Endodermal cell (in vitro differentiated cells): ENCODE measurements at places on chromosomes 11 and 22. TPM values are rescaled to one million over a fixed set of nuclear protein-coding genes. Genes with fewer than 3 reads are reported as not detected.
A peak's percentile ranks its signal among the peaks of the same experiment; 100 is the strongest.

- no peaks in the 10 kb centered on the region for H3K36me3 ChIP-seq
- no peaks in the 10 kb centered on the region for H3K4me1 ChIP-seq
- no peak overlapping the region for H3K27ac ChIP-seq
- H3K27me3 ChIP-seq = no peaks in the 10 kb centered on the region
- no peak for DNase-seq
These were observed 23.0 kb downstream of the SERPING1 start for GRCh38 chr11:57620467-57620866.

DNA sequence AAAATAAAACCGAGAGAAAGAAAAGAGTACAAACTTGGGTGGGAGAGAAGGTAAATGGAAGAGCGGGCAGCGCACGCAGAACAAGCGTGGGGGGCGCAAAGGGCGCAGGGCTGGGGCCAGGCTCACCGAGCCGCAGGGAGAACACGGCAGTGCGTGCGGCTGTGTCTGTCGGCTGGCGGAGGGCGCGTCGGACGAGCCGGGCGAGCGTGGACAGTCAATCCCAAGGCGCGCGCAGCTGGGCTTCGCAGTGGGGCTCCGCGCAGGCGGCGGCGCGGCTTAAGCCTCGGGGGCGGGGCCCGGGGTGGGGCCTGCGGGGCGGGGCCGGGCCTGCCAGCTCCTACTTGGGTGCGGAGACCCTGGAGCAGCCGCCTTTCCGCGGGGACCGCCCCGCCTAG, at the start of gene UCP2:
UCP2 (minus strand) TSS at position 249 of the 395 bp plus-strand sequence. CDS start 4,465 bp downstream, outside the sequence.
- no peaks in the 10 kb centered on the region for H3K27me3 ChIP-seq
- peak; percentile 92 for DNase-seq
- peaks cover 35% of the 10 kb centered on the region for H3K36me3 ChIP-seq

- no peaks in the 10 kb centered on the region for H3K4me1 ChIP-seq
- no peaks in the 10 kb centered on the region for H3K36me3 ChIP-seq
- no peak for DNase-seq
- H3K27me3 ChIP-seq = no peaks in the 10 kb centered on the region
These were observed 631.4 kb upstream of the LUZP2 start for GRCh38 chr11:23865341-23865975.

DNA sequence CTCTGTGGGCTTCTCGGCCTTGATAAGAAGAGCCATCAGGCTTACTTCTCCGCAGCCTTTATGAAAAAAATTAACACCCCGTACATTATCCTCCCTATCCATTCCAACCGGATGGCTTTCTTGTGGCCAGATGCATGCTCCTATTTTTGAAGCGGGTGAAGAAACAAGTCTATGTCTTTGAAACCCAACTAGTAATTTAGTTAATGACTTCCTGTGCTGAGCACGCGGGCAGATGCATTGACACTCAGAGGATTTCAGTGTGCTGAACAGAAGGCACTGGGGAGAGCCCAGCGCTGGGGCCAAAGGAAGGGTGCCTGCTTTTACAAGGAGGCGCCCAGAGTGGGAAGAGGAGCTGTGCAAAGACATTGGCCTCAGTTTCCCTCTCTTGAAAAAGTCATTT, 53.3 kb downstream of the ARHGAP8 start:
- H3K4me3 ChIP-seq = no peak overlapping the region
- no peaks in the 10 kb centered on the region for H3K4me1 ChIP-seq
- no peaks in the 10 kb centered on the region for H3K36me3 ChIP-seq
- no peak for DNase-seq
- H3K27ac ChIP-seq = no peak overlapping the region

DNA sequence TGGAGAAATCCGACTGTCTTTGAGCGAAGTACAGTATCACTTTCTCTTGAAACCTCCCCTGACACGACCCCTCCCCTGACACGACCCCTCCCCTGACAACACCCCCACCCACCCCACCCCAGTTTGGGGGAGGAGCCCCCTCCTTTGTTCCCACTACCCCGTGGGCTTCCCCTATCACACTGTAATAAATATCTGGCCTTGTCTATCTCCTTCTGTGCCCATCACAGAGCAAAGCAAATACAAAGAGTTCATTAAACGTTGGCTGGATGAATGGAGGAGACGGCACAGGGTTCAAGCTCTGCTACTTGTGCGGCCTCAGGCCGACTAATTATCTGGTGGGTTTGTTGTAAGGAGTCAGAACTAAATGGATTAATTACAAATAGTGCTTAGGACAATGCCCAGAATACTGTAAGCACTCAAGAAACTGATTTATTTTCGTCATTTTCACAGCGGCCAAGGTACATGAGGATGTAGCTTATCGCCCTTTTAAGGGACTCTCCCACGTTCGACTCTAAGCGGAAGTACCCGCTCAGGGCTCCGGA, 628 bp upstream of the GGA1 start:
- peak overlapping the region; percentile 99 for H3K27ac ChIP-seq
- peak overlapping the region; percentile 98 for H3K4me3 ChIP-seq
- no peaks in the 10 kb centered on the region for H3K4me1 ChIP-seq
- H3K27me3 ChIP-seq = no peaks in the 10 kb centered on the region

GRCh38 chr11:65834202-65834601, 439 bp downstream of the SNX32 start:
- H3K4me3 ChIP-seq = peak overlapping the region; percentile 79
- H3K27me3 ChIP-seq = peaks cover 11% of the 10 kb centered on the region
- no peak overlapping the region for H3K27ac ChIP-seq
- no peaks in the 10 kb centered on the region for H3K36me3 ChIP-seq

DNA sequence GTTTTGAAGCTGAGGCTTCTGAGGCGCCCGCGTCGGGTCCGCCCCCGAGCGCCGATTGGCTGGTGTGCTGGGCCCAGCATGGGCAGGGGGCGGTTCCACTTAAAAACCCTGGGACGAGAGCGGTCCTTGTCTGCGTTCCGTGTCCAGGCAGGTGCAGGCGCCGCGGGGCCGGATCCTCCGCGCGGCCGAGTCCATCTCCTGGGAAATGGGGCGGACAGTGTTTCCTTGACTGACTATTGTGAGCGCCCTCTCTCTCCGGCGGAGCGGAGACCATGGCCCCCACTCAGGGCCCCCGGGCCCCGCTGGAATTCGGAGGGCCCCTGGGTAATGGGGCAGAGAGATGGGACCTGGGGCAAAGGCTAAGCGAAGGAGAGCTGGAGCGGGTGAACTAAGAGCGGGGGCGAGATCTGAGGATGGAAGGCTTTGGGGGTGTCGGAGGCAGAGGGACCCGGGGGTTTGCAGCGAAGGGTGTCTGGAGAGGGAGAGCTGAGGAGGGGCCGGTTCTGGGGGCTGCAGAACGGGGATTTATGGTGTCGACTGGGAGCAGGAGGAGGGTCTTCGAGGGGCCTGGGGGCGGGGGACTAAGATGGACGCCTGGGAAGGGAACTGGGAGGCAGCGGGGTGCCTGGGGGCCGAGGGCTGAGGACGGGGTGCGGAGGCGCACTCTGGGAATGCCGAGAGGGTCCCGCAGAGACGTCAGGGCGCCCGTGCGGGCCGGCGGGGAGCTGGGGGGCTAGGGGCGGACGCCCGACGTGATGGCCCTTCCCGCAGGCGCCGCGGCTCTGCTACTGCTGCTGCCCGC, at the start of gene TM7SF2:
TM7SF2 (plus strand) TSS at position 129 of the 802 bp plus-strand sequence; CDS start at position 273, 144 bp downstream.
- H3K4me1 ChIP-seq = peaks cover 8% of the 10 kb centered on the region
- peak; percentile 98 for DNase-seq
- peak within 1 kb of the TSS; percentile 87 for H3K4me3 ChIP-seq
- H3K27me3 ChIP-seq = no peaks in the 10 kb centered on the region
- peaks cover 28% of the 10 kb centered on the region for H3K36me3 ChIP-seq

DNA sequence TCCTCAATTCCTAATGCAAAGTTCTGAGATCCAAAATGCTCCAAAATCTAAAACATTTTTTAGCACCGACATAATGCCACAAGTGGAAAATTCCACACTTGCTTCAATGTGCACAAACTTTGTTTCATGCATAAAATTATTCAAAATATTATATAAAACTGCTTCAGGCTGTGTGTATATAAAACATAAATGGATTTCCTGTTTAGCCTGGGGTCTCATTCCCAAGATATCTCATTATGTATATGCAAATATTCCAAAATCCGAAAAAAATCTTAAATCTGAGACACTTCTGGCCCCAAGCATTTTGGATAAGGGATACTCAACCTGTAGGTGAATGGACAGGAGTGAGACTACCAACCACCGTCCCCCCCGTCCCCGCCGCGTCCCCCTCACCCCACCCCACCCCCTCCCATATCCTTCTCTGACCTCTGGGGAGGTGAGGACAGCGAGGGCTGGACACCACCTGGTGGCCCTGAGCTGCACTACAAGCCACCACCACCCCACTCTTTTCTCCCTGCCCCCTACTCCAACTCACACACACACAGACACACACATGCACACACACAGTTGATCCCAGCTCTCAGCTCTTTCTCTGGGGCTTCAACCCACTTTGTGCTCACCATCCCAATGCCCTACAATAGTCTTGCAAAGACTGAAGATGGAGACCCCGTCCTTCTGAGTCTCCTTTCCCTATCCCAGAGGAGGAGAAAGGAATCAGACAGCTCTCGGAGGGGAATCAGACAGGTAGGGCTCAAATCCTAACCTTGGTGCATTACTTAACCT, 101.0 kb downstream of the PDE2A start:
- no peak overlapping the region for H3K4me3 ChIP-seq
- H3K27ac ChIP-seq = no peak overlapping the region
- DNase-seq = peak; percentile 87
- H3K36me3 ChIP-seq = no peaks in the 10 kb centered on the region
- H3K4me1 ChIP-seq = peaks cover 3% of the 10 kb centered on the region

DNA sequence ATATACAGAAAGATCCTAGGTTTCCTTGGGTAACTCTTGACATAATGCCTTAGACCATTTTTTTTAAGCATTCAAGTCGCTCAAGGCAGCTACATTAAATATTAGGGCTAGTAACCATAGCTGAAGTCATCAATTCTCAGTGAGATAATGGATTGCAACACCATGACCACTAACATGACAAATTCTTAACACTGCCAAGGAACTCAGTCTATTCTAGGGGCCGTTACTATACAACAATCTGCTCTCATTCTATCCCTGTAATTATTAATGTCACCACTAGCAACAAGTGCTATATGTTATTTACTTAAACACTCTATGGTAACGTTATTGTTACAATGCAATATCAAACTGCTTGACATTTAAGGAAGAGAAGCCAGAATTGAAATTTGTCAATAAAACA, 3.2 kb upstream of the STK33 start:
- peaks cover 16% of the 10 kb centered on the region for H3K4me1 ChIP-seq
- no peak overlapping the region for H3K4me3 ChIP-seq
- H3K27ac ChIP-seq = no peak overlapping the region
- no peaks in the 10 kb centered on the region for H3K36me3 ChIP-seq
- no peaks in the 10 kb centered on the region for H3K27me3 ChIP-seq
- no peak for DNase-seq

GRCh38 chr11:22192289-22192641, 620 bp upstream of the ANO5 start:
- DNase-seq = peak; percentile 86
- no peaks in the 10 kb centered on the region for H3K36me3 ChIP-seq
- H3K4me3 ChIP-seq = peak overlapping the region; percentile 85
- H3K4me1 ChIP-seq = peaks cover 4% of the 10 kb centered on the region

The ARHGAP20 gene
- total RNA-seq = 0.08 to 0.27 TPM (median 0.23 TPM) in 3 replicates

The XKR3 gene
- total RNA-seq = not detected in 3 replicates

The FAM180B gene
- 0.16 and 0.20 TPM in 2 replicates for total RNA-seq
